ENCODE measurements at places on chromosomes 6 and 20. TPM values are rescaled to one million over a fixed set of nuclear protein-coding genes. Genes with fewer than 3 reads are reported as not detected.

The BPIFB2 gene
- not detected for total RNA-seq

The RAET1E gene
- total RNA-seq, result not detected

The ATRN gene
- 11.6 TPM for total RNA-seq

The XRN2 gene
- 77.9 TPM for total RNA-seq

DNA sequence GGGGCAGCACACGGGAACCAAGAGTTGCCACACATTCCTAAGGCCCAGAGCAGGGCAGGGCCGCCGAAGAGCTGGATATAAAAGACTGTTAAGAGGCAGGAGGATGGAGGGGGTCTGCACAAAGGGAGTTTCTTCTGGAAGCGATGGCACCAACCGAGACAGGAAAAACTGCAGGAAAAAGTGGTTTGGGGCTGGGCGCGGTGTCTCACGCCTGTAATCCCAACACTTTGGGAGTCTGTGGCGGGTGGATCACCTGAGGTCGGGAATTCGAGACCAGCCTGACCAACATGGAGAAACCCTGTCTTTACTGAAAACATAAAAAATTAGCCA is 41.8 kb downstream of the SSR1 start:
- DNase-seq, result no peak

- DNase-seq, result no peak
Observed at GRCh38 chr20:59938696-59939051, 1.4 kb downstream of the PPP1R3D start.

DNA sequence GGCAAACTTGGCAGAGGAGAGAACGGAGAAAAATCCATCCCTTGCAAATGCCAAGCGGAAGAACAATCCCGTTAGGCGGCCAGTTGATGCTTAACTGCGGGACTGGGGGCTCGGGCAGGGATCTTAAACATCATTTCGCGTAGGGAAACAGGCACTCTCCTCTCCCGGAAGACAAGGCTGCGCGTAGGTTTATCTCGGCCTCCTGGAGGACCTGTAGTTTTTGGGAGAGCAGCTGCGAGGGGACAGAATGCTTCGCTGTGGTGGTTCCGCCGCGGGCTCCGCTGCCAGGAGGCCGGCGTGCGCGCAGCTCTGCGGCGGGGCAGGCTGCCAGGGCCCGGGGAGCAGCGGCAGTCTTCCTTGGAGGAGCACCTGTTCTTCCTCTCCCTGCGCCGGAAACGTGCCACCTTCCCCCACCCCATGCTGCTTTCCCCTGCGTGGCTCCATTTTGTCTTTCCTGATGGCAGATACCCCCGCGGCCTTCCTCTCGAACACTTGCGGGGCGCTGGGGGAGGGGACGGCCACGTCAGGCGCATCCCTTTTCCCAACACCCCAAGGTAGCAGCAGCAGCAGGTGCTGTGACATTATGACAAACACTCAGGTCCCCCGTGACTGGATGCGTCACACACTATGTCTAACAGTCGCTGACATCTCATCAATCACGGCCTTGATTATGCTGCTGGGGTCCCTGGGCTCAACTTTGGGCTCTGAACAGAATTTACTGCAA is 230.7 kb upstream of the BTBD3 start:
- DNase-seq, result no peak

The SNAP91 gene
- total RNA-seq, result not detected

DNA sequence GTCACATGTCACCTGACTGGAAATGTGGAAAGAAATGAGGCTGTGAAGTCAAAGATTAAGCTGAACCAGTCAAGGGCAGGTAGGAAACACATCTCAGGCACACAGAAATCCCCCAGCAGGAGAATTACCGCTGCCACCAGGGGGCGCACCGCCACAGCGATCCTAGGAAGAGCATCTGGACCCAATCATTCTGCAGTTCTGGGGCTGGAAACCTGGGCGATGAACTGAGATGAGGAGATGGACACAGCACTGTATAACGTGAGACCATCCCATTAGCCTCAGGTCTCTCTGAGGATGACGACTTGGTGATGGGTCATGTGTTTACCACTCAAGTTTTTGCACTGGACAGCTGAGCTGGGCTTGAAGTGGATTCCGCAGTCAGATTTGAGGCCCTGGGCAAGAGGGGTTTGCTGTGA is 6.5 kb upstream of the SLC24A3 start:
- DNase-seq, result peak; percentile 64

GRCh38 chr6:27785294-27785693 is 126.9 kb downstream of the OR2B2 start:
- no peak for DNase-seq

GRCh38 chr6:81735756-81736380 is 16.6 kb downstream of the TENT5A start:
- no peak for DNase-seq

- no peak for DNase-seq
Observed at GRCh38 chr6:11994875-11995461, 17.1 kb upstream of the HIVEP1 start.

The VSX1 gene
- total RNA-seq, result 0.12 TPM

DNA sequence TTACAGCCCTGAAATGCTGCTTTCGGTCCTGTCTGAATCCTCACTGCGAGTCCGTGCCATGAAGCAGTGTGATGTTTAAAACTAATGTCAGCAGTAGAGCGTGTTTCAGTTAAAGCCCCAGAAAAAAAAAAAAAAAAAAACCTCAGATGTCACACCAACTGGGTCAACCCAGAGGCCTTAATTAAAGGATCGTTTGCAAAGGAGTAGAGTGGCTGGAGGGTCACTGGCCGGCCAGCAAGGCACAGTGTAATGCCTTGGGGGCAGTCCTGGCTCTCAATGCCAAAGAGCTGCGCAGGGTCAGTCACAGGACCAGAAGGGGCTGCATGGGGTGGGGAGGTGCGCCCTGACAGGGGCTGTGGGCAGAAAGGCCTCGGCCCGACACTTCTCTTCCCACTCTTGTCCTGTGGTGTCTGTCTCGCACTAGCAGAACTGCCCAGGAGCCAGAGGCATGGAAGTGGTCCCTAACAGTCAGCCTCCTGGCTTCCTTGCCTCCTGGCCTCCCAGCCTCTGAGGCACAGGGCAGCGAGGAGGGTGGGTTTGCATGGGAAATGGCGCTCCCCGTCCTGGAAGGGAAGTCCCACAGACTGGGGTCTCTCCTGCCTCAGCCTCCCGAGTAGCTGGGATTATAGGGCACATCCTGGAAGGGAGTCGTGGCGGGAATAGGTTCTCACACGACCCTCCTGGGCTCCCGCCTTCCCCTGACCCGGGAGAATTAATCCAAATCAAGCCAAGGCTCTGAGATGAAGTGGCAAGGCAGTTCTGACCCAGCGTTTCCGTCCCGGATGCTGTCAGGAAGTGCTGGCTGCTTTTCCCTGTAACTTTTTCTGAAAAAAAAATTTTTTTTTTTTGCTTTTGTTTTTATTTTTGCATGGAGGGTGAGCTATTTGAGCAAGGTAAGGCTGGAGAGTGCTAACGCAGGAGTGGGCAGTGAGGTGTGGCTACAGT is 53.7 kb upstream of the MPC1 start:
- no peak for DNase-seq

- DNase-seq, result no peak
Observed at GRCh38 chr6:34460796-34461507, 4.9 kb upstream of the PACSIN1 start.

- peak; percentile 54 for DNase-seq
Observed at GRCh38 chr20:33915726-33916331, 77.9 kb upstream of the RALY start.

GRCh38 chr6:166587631-166588413 is 1.3 kb upstream of the RAMACL start:
- no peak for DNase-seq

- DNase-seq, result no peak
Observed at GRCh38 chr20:53914091-53914780, 156.2 kb downstream of the BCAS1 start.

GRCh38 chr6:108210556-108210955 is 44.7 kb downstream of the NR2E1 start:
- DNase-seq, result no peak

DNA sequence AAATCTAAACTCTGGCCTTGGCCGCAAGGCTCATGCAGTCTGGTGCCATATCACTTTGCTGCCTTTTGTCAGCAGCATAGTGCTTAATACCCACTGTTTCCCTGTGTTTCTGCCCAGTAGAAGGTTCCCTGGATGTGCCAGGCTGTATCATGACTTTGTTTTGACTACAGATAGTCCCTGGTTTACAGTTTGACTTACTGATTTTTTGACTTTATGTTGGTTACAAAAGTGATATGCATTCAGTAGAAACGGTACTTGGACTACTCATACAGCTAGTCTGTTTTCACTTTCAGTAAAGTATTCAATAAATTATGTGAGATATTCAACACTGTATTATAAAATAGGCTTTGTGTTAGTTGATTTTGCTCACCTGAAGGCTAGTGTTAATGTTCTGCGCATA is 19.0 kb downstream of the RALY start:
- DNase-seq, result no peak

DNA sequence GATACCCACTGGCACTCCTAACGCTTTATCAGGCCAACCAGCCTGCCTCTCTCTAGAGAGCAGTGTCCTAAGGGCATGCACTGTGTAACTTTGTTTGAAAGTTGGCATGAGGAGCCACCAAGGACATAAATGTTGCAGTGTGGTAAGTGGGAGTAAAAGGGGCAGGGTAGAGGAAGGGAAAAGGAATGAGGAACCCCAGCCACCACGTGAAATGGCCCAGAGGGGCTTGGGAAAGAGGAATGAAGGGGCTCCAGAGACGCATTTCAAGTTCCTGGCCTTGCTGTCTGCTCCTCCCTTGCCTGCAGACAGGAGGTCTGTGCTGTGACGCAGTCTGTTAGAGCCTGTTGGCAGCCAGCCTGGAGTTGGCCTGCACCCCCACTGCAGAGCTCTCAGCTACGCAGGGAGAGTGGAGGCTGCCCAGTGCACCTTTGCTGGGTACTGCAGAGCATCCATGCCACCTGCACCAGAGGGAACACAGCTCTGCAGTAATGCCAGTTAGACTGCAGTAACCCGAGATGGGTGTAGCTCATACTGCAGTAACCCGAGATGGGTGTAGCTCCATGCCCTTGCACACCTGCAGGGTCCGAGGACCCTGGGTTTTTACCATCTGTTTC is 86.8 kb upstream of the SNAP25 start:
- DNase-seq, result no peak

The RBPJL gene
- total RNA-seq, result not detected

DNA sequence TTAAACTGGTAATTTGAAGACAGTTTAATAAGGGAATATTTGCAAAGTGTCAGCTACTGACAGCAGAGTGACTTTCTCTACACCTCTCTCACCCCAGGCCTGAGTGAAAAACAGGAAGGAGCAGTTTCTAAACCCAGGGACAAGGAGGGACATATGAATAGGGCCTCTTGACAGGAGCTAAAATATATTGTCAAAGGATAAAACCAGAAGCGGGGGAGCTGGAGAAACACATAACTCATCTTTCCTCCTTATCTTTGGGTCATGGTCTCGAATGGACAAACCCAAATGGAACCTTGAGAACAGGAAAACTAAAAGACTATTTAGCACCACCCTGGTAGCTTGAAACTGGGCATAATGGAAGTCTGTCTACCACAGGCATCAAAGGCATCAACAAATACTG is 197.5 kb upstream of the FOXA2 start:
- DNase-seq, result no peak

The WFDC12 gene
- not detected for total RNA-seq

The VGLL2 gene
- not detected for total RNA-seq

- DNase-seq, result no peak
Observed at GRCh38 chr6:51398793-51399192, 580.1 kb downstream of the TFAP2B start.

DNA sequence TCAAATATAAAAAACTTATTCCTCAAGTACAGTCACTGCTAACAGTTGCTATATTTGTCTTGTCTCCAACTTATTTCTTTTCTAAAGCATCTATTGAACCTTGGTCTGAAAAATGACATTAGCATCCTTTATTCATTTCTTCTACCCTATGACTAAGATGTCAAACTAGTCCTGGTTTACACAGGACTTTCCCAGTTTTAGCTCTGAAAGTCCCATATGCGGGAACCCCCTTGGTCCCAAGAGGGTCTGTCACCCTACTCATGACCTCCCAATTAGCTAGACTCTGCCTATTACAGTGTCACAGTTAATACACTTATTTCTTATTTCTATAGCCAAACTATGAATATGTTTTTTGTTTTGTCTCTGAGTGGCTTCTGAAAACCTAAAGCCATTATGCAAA is 37.1 kb downstream of the PLEKHG1 start:
- DNase-seq, result no peak

DNA sequence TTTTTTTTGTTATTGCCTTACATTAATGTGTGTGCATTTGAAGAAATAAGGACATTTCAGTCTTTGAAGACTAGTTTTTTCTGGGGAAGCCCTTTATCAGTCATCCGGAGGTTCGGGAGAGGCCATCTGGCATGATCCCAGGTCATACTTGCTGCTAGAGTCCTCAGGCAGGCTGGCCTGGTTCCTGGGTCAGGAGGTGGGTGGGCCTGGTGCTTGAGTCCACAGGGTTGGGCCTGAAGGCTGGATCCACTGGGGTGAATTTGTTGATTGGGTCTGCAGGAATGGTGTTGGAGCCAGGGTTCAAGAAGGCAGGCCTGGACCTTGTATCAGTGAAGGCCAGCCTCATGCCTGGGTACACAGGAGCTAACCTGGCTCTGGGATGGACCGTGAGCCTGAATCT is 15.8 kb upstream of the WFDC9 start:
- DNase-seq, result no peak

DNA sequence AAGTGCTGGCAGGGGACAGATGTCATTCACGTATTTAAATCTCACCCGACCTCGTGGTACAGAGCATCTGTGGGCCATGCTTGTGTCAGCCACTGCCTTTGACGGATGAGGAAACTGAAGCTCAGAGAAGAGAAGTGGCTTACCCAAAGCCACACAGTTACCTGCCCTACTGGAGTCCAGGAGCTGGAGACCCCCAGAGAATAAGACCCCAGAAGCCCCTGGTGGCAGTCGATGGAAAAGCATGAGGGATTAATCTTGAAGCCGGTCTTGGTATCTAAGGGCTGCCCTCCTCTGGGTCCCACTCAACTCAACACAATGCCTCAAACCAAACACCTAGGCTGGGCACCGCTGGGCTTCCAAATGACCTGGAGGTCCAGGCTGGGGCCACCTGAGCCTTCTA is 83.1 kb downstream of the GRM4 start:
- DNase-seq, result no peak

GRCh38 chr6:134754013-134754690 is 195.7 kb downstream of the ALDH8A1 start:
- no peak for DNase-seq

DNA sequence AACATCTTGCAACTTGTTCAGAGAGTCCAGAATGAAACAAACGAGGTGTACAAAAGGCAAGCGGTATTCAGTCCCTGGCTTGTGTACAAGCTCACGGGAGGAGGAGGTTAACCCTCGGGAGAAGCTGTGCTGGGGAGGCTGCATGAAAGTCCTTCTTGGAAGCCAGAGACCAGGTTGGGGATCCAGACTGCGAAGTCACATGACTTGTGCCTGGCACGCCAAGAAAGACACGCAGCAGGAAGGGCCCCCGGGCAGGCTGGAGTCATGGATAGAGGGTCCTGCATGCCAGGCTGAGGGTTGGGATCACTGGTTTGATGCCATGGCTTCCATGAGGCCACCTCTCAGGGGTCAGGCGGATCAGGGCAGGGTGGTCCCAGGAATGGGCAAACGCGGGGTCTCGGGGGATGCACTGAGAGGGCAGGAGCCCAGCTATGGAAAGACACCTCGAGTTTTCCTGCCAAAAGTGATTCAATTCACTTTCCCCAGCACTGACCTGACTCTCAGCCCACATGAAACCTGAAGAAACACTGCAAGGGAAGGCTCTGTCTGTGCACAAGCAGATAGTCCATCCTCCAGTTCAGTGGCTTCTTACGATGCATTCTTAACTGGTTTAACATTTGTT is 79.4 kb downstream of the DLL1 start:
- DNase-seq, result no peak

Measured in activated T-cell treated with anti-CD3 and anti-CD28 coated beads, Interleukin-2, amount 50 U/mL, for 72 hours (primary cell).